ENCODE measurements at places on chromosomes 3 and 15.

- no peak for DNase-seq
Observed at GRCh38 chr3:137792626-137793271, 28.6 kb downstream of the SOX14 start.

DNA sequence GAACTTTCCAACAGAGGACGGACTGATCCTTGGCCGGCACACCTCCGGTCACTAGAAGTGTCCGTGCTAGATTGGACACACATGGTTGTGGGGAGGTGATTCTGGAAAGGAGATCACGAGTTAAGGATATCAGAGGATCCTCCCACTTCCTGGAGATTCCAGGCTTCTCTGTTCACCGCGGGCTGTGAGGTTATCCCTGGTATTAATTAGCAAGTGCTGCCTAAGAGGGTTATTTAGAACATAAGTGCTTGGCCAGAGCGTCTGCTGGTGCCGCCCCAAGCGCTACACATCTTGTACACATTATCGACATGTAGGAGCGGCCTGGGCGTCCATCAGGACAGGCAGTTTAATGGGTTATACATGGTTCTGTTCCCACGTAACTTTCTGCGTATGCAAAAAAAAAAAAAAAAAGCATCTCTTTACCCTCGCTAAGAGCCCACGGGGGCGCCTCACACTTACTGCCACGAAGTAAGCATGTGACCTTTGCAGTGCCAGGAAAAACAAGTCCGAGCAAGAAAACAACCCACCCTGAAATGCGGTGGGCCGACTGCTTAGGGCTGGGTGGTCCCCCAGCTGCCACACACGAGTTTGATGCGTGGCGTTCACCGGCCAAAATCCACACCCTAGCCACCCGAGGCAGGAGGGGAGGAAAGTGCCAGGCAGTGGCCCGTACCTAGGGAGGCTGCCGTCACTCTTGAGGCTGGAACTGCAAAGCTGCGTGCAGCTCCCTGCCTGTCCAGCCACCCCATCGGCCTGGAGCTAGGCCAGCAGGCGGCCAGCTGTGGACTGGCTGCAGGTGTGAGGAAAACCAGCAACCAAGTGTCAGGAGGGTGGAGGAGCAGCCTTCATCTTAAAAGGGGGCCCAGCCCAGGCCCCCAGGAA is 78.0 kb downstream of the CPN2 start:
- DNase-seq: no peak

DNA sequence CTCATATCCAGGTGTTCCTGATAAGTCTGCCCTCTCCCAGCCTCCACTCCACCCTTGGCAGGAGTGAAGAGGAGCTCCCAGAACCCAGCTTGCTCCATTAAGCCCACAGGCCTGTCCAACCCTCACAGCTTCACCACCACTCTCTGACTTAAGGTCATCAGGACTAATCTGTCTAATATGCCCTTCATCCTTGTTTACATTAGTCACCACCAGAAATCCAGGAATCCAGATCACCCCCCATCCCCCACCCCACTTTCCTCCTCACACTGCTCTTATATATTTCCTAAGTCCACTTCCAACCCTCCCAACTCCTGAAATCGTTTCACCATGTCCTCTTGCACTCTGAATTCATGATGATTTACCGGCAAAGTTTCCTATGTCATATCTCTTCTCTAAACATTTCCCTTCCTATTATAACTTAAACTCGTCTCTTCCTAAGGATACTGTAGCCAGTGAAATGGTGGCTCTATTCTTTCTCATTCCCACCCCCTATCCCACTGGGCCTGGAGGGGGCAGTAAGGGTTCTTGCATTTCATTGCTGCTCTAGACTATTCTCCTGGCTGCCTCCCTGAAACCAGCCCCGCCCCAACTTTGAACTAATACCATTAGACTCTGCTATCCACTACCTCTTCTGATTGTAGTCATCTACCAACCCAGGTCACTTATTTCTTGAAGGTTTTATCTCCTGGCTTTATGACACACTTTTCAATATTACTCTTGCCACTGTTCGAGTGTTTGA is 43.4 kb downstream of the PPP2R3A start:
- no peak for DNase-seq

- no peak for DNase-seq
Observed at GRCh38 chr15:89201465-89202005, 19.8 kb downstream of the RLBP1 start.

- DNase-seq: no peak
Observed at GRCh38 chr3:13652728-13653127, 103.8 kb downstream of the FBLN2 start.

DNA sequence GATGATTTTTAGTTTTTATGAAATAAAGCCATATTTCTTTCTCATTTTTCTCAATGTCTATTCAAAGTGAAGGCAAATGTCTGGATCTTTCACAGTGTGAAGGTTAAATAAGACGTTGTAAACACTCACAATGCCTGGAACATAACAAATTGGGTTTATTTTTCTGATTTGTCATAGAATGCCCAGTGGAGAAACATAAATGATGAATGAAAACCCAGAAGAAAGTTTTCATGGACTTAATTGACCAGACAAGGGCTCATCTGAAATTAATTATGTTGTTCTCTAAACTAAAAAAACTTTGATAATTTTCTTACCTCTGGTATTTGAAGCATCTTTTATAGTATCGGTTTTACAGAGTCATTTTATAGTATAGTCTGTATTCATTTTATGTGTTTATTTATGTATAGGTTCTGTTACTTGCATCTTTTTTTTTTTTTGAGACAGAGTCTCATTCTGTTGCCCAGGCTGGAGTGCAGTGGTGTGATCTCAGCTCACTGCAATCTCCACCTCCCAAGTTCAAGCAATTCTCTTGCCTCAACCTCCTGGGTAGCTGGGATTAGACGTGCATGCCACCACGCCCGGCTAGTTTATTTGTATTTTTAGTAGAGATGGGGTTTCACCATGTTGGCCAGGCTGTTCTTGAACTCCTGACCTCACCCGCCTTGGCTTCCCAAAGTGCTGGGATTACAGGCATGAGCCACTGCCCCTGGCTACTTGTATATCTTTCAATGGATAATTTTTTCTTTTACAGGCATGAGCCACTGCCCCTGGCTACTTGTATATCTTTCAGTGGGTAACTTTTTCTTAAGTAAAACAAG is 15.1 kb upstream of the BNIP2 start:
- no peak for DNase-seq

DNA sequence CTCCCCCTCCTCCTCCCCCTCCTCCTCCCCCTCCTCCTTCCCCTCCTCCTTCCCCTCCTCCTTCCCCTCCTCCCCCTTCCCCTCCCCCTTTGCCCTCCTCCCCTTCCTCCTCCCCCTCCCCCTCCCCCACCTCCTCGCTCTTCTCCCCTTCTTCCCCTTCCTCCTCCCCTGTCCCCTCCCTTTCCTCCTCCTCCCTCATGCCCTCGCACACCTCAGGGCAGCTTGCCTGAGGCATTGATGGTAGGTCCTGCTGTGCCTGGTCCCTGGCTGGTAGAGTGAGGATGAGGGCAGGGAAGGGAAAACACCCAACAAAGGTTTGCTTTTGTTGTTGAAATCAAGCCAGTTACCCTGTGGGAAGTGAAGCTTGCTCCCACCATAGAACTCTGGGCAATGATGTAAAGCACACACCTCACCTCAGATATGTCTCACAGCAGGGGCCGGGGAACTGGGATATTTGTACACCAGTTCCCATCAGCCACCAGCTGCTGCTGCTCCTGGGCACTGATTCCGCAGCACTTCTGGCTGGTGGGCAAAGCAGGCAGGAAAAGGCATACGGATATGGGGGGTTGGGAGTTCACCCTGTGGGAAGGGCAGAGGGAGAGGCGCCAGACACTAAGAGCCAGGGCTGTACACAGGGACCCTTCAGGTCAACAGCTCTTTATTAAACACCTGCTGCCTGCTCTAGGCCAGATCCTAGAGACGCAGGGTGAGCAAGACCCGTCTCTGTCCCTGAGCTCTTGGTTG is 13.8 kb downstream of the ISG20 start:
- peak; percentile 18 for DNase-seq

DNA sequence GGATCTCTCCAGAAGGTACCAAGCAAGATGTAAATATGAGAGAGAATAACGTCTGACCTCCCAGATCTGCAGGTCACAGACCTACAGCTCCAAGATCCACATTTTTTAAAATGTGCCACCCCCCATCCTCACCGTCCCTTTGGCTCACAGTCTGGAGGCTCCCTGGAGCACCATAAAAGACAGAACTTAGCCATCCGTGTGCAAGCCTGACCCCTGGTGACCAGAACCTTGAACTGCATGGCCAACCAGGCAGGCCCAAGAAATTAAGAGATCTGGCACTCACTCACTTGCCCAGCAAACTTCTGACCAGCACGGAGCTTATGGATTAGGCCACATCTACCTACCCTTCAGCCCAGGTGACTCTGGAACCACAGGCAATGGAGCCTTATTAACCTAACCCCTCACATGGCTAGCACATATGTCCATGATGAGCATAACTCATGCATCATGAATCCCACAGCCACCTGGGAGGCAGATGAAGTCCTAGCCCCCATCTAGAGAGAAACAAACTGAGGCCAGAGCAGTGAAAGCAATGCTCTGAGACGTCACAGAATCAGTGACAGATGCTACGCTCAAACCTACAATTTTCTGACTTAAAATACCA is 275.3 kb downstream of the UACA start:
- peak; percentile 82 for DNase-seq

DNA sequence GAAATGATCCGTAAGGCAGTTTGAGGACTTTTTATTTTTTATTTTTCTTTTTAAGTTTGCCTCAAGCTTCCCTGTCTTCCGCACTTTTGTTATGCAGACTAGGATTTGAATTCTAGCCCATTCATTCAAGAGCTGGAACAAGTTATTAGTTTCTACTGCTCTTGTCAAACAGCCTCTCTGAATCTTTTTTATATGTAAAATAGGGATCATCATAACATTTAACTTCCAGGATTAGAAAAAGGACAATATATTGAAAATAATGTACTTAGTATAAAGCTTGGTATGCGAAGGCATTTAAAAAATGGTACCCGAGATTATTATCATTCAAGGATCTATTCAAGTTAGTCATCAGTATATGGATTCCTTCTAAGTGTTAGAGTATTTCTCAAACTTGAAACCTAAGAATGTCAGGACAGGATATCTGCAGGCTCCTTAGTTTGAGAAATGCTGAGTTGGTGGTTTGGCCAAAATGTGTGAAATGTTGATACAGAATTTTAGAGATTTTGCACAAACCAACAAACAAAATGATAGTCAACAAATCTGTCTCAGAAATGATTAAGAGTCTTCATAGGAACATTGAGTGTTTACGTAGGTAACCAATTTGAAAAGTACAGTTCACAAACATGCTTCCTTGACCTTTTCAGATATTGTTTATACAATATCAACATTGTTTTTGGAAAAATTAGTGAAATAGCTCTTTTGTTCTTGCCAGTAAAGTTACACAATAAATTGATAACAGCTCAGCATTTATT is 40.5 kb upstream of the IGSF10 start:
- no peak for DNase-seq

DNA sequence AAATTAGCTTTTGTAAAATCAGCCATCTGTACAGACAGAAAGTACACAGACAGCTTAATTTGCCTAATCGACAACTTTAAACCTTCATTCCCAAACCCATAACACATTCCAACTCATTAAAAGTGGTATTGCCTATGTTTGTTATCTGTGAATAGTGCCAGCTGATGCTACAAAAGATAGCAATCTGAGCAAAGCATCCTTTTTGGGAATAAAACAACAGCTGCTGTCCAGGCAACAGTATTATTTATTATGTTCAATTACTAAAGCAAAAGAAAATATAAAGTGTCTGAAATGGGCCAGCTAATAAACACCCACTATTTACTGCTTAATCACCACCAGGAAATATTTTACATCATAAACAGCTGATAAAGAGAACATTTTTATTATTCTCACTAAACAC is 134.8 kb upstream of the ABI3BP start:
- no peak for DNase-seq

GRCh38 chr3:161126495-161126894 is 21.3 kb upstream of the B3GALNT1 start:
- no peak for DNase-seq

GRCh38 chr15:77017091-77017660 is 22.2 kb downstream of the PSTPIP1 start:
- DNase-seq: no peak

DNA sequence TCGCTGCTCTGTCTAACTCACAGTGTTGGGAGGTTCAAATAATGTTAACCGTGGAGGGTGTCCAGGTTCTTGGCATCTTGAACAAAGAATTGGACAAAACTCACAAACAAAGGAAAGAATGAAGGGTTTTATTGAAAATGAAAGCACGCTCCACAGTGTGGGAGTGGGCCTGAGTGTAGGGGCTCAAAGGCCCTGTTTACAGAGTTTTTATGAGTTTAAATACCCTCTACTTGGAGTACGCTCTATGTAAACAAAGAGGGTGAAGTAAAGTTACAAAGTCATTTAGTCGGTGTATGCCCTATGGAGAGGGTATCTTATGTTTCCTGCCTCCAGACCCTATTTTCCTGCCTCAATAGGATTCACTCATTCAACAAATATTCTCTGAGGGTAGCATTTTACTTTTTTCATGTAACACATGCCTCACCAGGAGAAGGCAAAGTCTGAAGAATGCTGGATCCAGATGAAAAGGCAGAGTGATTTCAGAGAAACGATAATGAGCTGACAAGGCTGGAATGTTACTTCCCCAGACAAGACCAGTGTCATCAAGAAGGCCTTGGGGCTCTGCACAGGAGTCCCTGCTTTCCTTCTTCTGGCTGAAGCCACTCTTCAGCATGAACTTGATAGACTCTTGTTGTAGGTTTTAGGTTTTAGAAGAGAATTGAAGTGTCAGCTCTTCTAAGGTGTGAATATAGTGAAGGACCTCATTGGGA is 163.6 kb downstream of the FAM43A start:
- DNase-seq: no peak

- peak; percentile 28 for DNase-seq
Observed at GRCh38 chr15:26628879-26629529, 143.9 kb downstream of the GABRB3 start.

All from activated CD8-positive, alpha-beta T cell treated with anti-CD3 and anti-CD28 coated beads, Interleukin-2, amount 10 ng/mL, durations not matched to agents 7 days and 5 days (primary cell).